ENCODE measurements at places on chromosomes 5 and 9.

- DNase-seq = no peak
- no peaks in the 10 kb centered on the region for H3K36me3 ChIP-seq
- no peak overlapping the region for H3K27ac ChIP-seq
- H3K4me1 ChIP-seq = no peaks in the 10 kb centered on the region
- H3K4me3 ChIP-seq = no peak overlapping the region
Measured at GRCh38 chr5:3778945-3779344, 183.3 kb downstream of the IRX1 start.

- no peaks in the 10 kb centered on the region for H3K36me3 ChIP-seq
- no peak overlapping the region for H3K4me3 ChIP-seq
- H3K27ac ChIP-seq = no peak overlapping the region
Measured at GRCh38 chr9:125620216-125620615, 86.8 kb downstream of the MAPKAP1 start.

- H3K27ac ChIP-seq = no peak overlapping the region
- H3K27me3 ChIP-seq = no peaks in the 10 kb centered on the region
- H3K4me1 ChIP-seq = peaks cover 3% of the 10 kb centered on the region
- DNase-seq = no peak
- no peaks in the 10 kb centered on the region for H3K36me3 ChIP-seq
Measured at GRCh38 chr5:135376961-135377624, 21.9 kb downstream of the MACROH2A1 start.

DNA sequence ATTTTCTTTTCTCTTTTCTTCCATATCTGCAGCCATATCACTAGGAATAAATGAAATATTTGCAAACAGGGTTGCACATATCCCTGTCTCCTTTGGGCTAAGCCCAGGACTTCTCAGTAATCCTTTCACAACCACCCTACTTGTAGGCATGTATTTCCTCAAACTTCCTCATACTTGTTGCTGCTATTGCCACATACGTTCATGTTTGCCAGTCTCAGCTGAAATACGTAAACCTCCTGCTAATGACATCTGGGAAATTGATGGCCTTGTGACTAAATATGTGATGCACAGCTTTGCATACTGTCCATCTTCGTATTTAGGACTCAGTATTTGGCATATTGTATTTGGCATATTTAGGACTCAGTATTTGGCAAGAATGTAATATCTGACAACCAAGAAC lies 224.6 kb downstream of the PLK2 start:
- H3K4me3 ChIP-seq = no peak overlapping the region
- H3K27ac ChIP-seq = no peak overlapping the region
- no peaks in the 10 kb centered on the region for H3K4me1 ChIP-seq
- H3K36me3 ChIP-seq = no peaks in the 10 kb centered on the region
- no peak for DNase-seq

GRCh38 chr5:21889581-21889980 lies 963.6 kb downstream of the CDH12 start:
- H3K36me3 ChIP-seq = no peaks in the 10 kb centered on the region
- H3K4me3 ChIP-seq = no peak overlapping the region
- DNase-seq = no peak
- no peaks in the 10 kb centered on the region for H3K27me3 ChIP-seq

DNA sequence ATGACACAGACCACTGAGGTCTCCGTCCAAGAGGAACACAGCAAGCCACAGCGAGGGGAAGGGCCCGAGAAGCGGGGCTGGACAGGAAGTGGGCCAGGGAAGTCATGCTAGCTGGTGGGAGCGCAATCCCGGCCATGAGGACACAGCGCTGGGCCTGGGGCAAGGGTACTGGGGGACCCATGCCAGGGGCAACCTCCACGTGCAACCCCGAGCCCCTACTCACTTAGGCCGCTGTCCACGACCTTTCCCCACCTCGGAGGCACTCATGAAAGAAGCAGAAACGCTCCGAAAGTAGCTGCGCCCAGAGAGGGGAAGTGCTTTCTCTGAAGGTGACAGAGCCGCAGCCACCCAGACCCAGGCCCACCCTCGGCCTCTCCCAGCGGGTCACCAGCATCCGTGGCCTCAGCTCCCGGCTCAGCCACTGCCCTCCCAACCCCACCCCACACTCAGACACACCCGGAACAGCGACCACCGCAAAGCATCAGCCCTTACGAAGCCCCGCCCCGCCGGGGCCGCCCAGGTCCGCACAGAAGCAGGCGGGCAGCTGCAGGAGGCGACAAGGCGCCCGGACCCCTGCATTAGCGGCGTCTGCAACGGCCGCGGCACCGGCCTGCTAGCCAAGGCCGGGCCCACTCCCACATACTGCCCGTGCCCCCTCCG lies 782 bp downstream of the BICD2 start:
- peak; percentile 63 for DNase-seq
- H3K4me1 ChIP-seq = no peaks in the 10 kb centered on the region
- H3K36me3 ChIP-seq = no peaks in the 10 kb centered on the region
- H3K4me3 ChIP-seq = peak overlapping the region; percentile 99

DNA sequence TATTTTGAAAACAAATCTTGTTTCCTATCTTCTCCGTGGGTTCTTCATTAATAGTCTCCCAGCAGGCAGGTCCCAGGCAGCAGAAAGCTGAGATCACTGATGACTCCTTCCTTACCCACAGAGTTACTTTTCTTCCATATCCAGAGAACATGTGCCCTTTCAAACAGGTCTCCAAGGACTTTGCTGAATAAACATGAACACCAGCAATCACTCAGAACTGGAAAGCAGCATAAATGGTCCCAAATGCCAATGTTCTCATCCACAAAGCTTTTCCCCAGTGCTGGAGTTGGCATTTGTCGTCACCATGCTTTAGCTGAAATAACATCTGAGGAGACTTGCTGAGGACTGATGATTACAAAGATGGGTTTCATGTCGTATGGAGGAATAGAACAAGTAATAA lies 134.0 kb downstream of the YIPF5 start:
- H3K27me3 ChIP-seq = no peaks in the 10 kb centered on the region
- H3K4me1 ChIP-seq = no peaks in the 10 kb centered on the region
- H3K4me3 ChIP-seq = no peak overlapping the region
- H3K27ac ChIP-seq = no peak overlapping the region
- H3K36me3 ChIP-seq = no peaks in the 10 kb centered on the region
